ENCODE measurements at places on chromosomes 5 and 9. TPM values are rescaled to one million over a fixed set of nuclear protein-coding genes. Genes with fewer than 3 reads are reported as not detected.

Gene TXNDC8
- total RNA-seq = not detected

- DNase-seq = no peak
Observed at GRCh38 chr9:33489066-33489465, 15.3 kb upstream of the NOL6 start.

GRCh38 chr9:88233091-88233490, 94.8 kb upstream of the SPATA31C2 start:
- no peak for DNase-seq

- DNase-seq = no peak
Observed at GRCh38 chr5:109218818-109219217, 191.0 kb downstream of the PJA2 start.

- DNase-seq = no peak
Observed at GRCh38 chr5:132421462-132421861, 52.0 kb downstream of the SLC22A5 start.

DNA sequence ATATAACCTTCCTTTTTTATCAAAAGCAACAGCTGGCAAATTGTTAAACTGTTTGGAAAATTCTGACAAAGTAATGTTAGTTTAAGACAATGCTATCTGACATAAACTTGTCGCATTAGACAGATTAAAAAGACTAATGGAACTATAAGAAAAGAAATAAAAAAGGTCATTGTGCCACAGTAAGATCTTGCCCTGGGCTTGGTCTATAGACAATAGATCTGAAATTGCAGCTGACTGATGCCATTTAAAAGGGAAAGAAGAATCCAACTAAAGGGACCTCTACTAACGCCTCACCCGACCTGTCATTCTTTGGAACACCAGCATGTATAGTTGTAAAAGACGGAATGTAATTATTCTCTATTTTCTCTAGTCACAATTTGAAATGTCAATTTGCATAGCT, 644.4 kb upstream of the GRAMD2B start:
- no peak for DNase-seq

DNA sequence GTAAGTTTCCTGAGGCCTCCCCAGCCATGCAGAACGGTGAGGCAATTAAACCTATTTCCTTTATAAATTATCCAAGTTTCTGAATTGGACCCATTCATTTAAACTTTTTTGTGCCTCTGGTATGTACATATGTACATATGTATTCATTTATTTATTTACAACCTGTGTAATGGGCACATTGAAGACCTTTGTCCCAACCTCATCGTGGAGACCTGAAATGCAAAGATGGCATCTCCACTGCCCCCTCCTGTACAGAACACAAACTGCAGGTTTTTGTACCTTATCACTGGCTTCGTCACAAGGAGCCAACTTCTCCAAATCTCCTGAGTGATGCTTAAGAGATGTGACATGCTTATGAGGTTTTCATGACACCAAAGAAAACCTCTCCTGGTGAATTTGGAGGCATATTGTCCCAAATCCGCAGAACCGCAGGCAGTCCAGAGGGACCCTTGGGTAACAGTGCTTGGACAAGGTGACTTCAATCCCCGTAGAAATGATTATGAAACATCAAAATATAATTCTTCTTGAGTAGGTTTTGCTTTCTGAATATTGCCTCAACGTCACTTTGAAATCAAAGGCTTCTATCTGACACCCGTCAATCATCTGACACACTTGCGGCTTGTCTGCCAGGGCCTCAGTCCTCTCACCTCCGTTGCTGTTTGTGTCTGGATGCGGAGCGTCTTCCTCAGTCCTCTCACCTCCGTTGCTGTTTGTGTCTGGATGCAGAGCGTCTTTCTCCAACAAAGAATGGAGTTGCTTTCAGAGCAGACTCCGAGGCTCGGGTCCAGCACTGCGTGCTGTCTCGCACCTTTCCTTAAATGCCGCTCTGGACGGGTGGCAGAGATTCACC, 135.0 kb upstream of the IRX4 start:
- DNase-seq = peak; percentile 58

- no peak for DNase-seq
Observed at GRCh38 chr9:105313238-105313637, 68.8 kb downstream of the SLC44A1 start.

Gene CDC25C
- 3.8 TPM for total RNA-seq

Gene EGFLAM
- 29.6 TPM for total RNA-seq
